Smooth muscle cell of bladder (primary cell): ENCODE measurements at places on chromosomes 16 and 17. TPM values are rescaled to one million over a fixed set of nuclear protein-coding genes. Genes with fewer than 3 reads are reported as not detected.

IRX6 gene
- total RNA-seq: not detected in 2 replicates

IRX3 gene
- under 0.01 and 0.65 TPM in 2 replicates for total RNA-seq

SNX11 gene
- 9.2 and 11.6 TPM in 2 replicates for total RNA-seq

PRSS8 gene
- under 0.01 TPM in 1 of 2 replicates, not detected in the other for total RNA-seq

SKAP1 gene
- not detected in 2 replicates for total RNA-seq

SLC43A2 gene
- total RNA-seq: 6.5 and 10.4 TPM in 2 replicates

MMP25 gene
- total RNA-seq: under 0.01 TPM in 1 of 2 replicates, not detected in the other

GLIS2 gene
- total RNA-seq: 1.7 and 2.4 TPM in 2 replicates
